ENCODE measurements at places on chromosomes 2 and 18.

DNA sequence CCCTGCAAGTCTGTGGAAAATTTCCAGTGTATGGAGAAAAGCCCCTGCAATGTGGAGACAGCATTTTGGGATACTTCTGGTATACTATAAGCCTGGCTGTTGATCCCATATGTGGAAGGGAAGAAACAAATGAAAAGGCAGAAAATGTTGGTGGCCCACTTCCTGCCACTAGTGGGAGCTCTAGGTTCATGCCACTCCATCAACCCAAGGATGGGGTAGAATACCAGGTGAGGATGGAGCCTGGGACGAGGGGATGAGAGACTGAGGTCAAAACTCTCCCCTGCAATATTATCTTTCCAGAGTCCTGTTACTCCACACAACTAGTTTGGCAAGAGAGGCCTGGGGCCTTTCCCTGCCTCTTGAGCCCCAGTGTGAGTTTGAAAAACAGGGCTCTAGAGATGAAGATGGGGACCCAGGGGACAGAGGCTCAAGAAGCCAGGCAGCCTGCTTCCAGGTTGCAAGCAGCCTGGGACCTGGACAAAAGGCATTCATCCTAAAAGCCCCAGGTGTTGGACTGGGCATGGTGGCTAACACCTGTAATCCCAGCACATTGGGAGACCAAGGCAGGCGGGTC, 31.9 kb downstream of the BMP10 start:
- DNase-seq, result no peak

GRCh38 chr2:73022024-73022568, 49.4 kb downstream of the SFXN5 start:
- DNase-seq, result no peak

- no peak for DNase-seq
These were observed 62.4 kb downstream of the RALBP1 start for GRCh38 chr18:9537677-9538076.

DNA sequence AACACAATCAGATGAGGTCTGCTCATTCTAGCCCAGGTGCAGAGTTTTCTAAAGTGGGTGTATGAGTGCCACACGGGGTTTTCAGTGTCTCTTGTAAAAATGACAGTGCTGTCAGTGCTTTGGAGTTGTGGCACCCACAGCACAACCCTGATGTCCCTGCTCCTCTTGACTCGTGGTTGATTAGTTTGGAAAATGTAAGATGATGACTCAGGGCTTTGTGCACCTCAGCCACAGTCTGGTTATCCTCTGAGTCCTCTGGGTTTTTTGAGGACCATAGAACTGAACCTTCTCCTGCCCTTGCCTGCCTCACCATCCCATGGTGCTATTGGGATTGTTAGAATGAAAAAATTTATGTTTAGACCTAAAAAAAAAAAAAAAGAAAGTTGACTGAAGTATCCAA, 105.6 kb downstream of the MYO1B start:
- DNase-seq, result no peak

GRCh38 chr2:199019898-199020507, 437.7 kb downstream of the SATB2 start:
- no peak for DNase-seq

DNA sequence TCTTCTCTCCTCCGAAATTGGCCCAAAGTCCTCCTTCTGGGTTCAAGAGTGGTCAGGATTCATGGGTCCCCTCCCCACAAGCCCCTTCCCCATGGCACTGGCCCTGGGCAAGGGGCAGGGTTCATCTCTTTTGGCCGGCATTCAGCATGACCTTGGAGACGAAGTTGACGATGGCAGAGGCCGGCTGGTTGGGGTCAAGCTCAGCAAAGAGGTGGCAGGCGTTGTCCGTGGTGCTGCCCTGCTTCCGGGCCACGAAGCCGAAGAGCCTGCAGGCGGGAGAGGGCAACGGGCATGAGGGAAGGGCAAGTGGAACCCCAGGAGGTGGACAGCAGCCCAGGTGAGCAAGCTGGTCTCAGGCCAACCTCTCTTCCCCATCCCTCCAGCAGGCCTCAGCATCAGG, 198.5 kb downstream of the TNS1 start:
- DNase-seq, result no peak

GRCh38 chr2:47354013-47354847, 48.7 kb upstream of the MSH2 start:
- DNase-seq, result no peak

GRCh38 chr2:239945751-239946561, 79.2 kb downstream of the NDUFA10 start:
- no peak for DNase-seq

DNA sequence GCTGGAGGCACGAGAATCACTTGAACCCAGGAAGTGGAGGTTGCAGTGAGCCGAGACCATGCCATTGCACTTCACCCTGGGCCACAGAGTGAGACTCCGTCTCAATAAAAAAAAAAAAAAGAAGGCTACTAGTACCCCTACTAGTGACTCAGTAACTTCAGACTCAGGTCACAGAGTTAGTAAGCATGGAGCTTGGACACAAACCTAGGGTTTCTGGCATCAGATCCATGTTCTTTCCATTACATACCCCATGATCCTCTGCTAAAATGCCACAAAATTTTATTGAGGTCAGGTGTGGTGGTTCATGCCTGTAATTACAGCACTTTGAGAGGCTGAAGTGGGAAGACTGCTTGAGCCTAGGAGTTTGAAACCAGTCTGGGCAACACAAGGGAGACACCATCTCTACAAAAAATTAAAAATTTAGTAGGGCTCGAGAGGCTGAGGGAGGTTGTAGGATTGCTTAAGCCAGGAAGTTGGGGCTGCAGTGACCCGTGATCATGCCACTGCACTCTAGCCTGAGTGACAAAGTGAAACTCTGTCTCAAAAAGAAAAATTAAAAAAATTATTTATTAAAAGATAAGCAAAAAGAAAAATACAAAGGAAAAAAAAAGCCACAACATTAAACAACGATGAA, 45.1 kb downstream of the DHX57 start:
- DNase-seq, result no peak

Measured in NCI-H524 treated with DMSO at 0.1 percent for 48 hours (cell line).